SHP77 (cell line): ENCODE measurements at places on chromosomes 2 and 18.
A peak's percentile ranks its signal among the peaks of the same experiment; 100 is the strongest.

DNA sequence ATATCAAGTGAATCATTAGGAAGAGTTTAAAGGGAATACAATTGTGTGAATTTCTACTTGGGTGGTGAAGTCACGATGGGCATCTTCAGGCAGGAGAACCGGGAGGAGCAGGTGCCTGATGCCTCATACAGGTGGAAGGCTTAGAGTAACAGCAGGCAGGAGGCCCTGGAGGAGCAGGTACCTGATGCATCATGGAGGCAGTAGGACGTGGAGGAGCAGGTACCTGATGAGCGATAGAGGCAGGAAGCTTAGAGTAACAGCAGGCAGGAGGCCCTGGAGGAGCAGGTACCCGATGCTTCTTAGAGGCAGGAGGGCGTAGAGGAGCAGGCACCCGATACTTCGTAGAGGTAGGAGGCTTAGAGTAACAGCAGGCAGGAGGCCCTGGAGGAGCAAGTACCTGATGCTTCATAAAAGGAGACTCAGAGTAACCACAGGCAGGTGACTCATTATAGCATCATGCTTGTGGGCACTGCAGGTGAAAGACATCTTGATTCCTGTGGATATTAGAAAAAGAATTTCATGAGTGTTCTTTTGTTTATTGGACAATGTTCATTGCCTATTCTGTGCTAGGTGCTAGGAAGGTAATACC is 133.9 kb downstream of the ATP9B start:
- no peak for DNase-seq

- DNase-seq: no peak
Observed at GRCh38 chr2:33498291-33498956, 22.0 kb downstream of the RASGRP3 start.

GRCh38 chr2:3656762-3657721 is 958 bp upstream of the ALLC start:
- peak; percentile 26 for DNase-seq

GRCh38 chr2:172900871-172901270 is 165.2 kb downstream of the RAPGEF4 start:
- DNase-seq: no peak

DNA sequence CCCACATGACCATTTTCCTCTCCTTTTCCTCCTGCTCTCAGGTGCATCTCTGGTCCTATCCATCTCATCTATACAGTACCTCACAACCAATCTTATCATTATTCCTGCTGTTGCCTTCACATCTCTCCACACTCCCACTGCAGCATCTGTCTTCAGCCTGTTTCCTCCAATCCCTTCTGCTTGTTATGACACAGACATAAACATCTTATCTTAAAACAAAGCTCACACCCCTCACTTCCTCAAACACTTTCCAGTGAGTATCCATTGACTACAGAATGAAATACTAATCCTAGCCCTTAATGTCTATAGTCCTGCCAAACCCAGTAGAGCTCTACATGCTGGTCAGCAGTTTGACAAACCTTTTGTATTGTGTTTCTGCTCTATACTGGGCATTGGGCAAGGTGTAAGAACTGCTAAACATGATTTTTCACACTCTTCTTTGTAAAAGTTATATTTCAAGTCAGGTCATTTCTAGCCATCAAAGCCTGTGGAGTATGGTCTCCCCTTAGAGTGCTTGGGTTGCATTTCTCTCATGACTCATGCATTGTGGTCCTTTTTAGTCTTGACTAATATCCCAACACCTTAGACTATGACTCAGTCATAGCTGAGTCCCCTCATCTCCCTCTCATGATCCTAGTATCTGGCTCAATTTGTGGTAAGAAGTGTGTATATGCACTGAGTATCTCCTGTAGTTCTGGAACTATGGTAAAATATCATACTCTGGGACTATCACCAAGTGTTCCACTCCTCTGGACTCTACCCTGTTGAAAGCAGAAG is 187.0 kb downstream of the CYRIA start:
- DNase-seq: no peak

- no peak for DNase-seq
Observed at GRCh38 chr2:238069021-238069709, 8.4 kb downstream of the SCLY start.

GRCh38 chr18:50507120-50507590 is 52.7 kb upstream of the MAPK4 start:
- DNase-seq: no peak
